H4 (cell line): ENCODE measurements at places on chromosomes 11 and 22. TPM values are rescaled to one million over a fixed set of nuclear protein-coding genes. Genes with fewer than 3 reads are reported as not detected.

The MISFA gene
- total RNA-seq: 2.8 and 4.3 TPM in 2 replicates

The TPH1 gene
- 0.17 TPM in 1 of 2 replicates, not detected in the other for total RNA-seq

The CSF2RB gene
- not detected in 2 replicates for total RNA-seq

The AGBL2 gene
- 0.12 TPM in 2 replicates for total RNA-seq

The ADORA2A gene
- total RNA-seq: 1.0 TPM in 1 of 2 replicates, not detected in the other

- DNase-seq: no peak
Measured at GRCh38 chr11:73340164-73340563, 32.1 kb downstream of the ARHGEF17 start.

GRCh38 chr11:118696673-118697226 lies 17.3 kb upstream of the TREH start:
- no peak for DNase-seq

DNA sequence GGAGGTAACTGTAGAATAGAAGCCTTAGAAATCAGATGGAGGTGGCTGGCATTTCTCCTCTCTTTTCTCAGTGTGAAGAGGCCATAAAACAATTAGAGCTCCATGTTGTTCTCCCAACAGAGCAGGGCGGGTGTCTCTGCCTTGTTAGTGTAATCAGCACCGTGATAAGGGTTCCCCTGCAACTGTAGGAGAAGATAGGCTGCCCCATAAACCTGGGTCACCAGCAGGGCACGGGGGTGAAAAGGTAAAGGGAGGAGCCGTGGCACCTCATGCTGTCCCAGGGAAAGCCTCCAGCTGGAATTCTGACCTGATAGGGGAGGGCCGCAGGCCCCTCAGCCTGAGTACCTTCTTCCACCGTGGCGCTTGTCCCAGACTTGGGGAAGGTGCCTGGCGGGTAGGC lies 68.7 kb downstream of the ISX start:
- no peak for DNase-seq

GRCh38 chr11:10400856-10401255 lies 54.2 kb upstream of the AMPD3 start:
- no peak for DNase-seq

DNA sequence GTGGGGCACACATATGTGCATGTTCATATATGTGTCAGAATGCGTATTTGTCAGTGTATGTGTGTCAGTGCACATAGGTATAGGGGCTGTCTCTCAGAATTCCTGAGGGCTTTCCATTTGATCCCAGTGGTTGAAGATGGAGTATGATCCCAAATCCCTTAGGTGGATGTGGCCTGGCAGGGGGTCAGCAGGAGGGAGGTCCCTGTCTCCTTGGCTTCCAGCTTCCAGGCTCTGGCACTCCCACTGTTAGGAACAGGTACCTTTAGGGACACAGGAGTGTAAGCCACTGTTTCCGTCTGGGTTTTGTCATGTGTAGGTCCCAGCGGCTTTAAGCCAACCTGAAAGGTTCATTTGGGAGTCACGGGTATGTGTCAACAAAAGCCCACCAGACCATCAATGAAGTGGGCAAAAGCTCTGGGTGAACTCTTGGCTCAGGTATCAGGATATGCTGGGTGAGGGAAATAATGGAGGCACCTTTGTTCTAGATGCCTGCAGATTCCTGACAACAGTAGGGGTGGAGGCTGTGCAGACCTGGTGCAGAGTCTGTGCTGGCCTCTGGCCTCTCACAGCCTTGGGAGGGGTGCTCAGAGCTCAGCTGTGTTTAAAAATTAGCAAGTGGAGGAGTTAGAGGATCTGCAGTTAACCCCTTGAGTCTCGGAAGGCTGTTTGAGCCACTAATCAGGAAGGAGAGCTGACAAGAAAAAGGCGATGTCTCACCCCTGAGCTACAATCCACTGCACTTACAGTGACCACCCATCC lies 9.0 kb downstream of the KCNQ1OT1 start:
- no peak for DNase-seq

- DNase-seq: no peak
Measured at GRCh38 chr11:69018924-69019323, 5.9 kb upstream of the MRGPRF start.

DNA sequence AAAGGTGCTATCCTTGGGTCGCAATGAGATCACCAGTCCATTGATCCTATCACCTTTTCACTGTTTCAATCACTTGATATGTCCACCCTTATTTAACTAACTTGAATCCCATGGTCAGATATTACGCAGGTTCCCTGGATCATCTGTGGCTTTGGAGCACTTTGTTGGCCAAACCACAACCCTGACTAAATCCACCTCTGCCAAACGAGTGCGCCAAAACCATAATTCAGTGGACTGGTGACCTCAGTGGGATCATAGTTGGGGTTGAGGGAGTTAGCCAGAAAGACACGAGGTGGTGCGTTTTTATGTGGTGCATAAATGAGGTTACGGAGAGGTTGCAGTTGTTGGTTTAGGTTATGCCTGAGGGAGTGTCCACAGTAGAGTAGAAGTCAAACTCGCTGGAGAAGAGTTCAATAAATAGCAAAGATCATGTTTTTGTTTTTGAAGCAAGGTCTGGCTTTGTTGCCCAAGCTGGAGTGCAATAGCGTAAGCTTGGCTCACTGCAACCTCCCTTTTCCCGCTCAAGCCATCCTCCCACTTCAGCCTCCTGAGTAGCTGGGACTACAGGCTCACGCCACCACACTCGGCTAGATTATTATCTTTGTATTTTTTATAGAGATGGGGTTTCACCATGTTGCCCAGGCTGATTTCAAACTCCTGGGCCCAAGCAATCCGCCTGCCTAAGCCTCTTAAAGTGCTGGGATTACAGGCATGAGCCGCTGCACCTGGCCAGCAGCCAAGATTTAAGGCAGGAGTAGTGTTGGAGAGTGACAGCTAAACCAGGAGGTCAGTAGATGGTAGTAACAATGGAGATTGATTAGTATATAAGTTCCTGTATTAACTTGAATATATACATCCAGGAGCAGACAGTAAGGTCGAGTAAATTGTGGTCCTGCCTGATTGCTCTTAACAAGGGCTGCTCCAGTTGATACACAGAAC lies 4.5 kb downstream of the FOXR1 start:
- DNase-seq: no peak

DNA sequence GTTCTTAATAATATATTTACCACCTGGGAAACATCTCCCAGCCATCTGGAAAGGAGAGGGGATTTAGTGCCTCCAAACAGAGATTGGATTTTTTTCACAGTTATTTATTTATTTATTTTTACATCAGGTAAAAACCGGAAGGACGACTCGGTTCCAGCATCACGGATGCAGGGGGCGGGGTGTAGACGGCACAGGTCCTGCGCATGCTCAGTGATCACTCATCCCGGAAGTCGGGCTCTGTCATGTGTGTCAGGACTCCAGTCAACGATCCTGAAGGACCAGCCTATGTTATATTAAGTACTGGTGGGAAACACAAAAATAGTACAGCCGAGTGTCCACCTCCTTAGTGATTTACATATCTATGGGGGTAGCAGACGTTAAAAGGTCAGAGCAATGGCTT lies 467.6 kb downstream of the NTM start:
- no peak for DNase-seq

- no peak for DNase-seq
Measured at GRCh38 chr11:111402411-111402810, 23.3 kb upstream of the POU2AF1 start.
